ENCODE measurements at places on chromosomes 13 and 19. TPM values are rescaled to one million over a fixed set of nuclear protein-coding genes. Genes with fewer than 3 reads are reported as not detected.

DNA sequence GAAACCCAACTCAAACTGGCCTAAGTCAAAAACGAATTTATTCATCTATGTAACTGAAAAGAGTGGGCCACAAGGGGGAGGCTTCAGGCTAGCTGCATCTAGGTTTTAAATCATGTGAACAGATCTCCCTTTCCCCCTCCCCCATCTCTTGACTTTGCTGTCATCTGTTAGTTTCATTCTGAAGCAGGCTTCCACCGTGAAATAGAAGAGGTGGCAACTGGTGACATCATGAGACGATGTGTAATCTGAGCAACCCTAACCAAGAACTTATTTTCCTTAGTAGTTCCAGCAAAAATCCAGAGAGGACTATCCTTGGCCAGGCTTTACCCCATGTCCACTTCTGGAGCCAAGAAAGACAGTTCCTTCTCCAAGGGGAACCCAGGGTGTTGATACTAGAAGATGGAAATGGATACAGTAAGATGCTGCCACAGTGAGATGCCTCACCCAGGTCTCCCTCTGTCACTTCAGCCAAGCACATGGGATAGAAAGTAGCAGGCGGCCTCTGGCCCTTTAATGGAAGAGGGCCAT, 9.4 kb downstream of the SAMD4B start:
- DNase-seq: no peak
- H3K4me1 ChIP-seq: peaks cover 22% of the 10 kb centered on the region
- H3K27me3 ChIP-seq: no peaks in the 10 kb centered on the region
- H3K4me3 ChIP-seq: no peak overlapping the region
- peak overlapping the region; percentile 14 for H3K27ac ChIP-seq

- H3K27me3 ChIP-seq: no peaks in the 10 kb centered on the region
- peak overlapping the region; percentile 41 for H3K27ac ChIP-seq
- H3K4me1 ChIP-seq: no peaks in the 10 kb centered on the region
- no peaks in the 10 kb centered on the region for H3K36me3 ChIP-seq
- peak; percentile 65 for DNase-seq
- peak overlapping the region; percentile 59 for H3K4me3 ChIP-seq
These were observed 27.7 kb downstream of the ZNF844 start for GRCh38 chr19:12092065-12092867.

GRCh38 chr13:20069956-20070355, 90.9 kb downstream of the GJA3 start:
- no peaks in the 10 kb centered on the region for H3K4me1 ChIP-seq
- H3K4me3 ChIP-seq: no peak overlapping the region
- H3K27me3 ChIP-seq: no peaks in the 10 kb centered on the region
- H3K36me3 ChIP-seq: no peaks in the 10 kb centered on the region

GRCh38 chr13:50078895-50079654, 63.8 kb downstream of the KCNRG start:
- H3K27ac ChIP-seq: peak overlapping the region; percentile 87
- H3K36me3 ChIP-seq: no peaks in the 10 kb centered on the region
- H3K27me3 ChIP-seq: no peaks in the 10 kb centered on the region

GRCh38 chr13:103289681-103290080, 223.5 kb upstream of the SLC10A2 start:
- no peaks in the 10 kb centered on the region for H3K4me1 ChIP-seq
- no peak for DNase-seq
- H3K27me3 ChIP-seq: no peaks in the 10 kb centered on the region
- H3K36me3 ChIP-seq: no peaks in the 10 kb centered on the region

DNA sequence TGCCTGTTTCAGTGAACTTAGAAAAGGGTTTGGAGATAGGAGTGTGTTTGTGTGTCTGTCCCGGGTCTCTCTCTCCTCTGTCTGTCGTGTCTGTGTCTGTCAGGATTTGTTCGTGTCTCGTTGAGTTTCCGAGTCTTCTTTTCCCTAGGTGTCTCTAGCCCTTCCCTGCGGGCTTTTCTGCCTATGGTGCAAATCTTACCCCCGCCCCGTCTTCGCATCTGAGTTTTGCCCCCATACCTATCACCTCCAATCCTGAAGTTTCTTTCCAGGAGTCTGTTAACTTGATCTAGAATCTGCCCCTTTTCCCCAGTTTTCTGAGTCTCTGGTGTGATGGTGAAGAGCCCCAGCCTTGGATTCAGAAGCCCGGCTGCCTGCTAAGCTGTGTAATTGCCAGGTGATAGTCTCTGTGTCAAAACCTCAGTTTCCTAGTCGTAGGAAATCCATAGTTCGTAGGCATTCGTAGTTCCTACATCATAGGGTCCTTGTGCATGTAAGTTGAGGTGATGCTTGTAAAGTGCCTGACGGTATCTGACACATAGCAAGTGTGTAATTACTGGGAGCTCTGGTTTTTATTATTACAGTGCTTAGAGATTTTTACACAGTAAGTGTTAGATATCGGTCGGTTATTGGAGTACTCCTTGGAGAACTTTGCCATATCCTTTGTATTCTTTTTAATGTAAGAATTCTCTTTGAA, 782 bp downstream of the EPN1 start:
- H3K36me3 ChIP-seq: peaks cover 27% of the 10 kb centered on the region
- H3K27ac ChIP-seq: peak overlapping the region; percentile 89
- no peaks in the 10 kb centered on the region for H3K27me3 ChIP-seq
- H3K4me1 ChIP-seq: peaks cover 38% of the 10 kb centered on the region

- H3K4me3 ChIP-seq: peak overlapping the region; percentile 46
- H3K36me3 ChIP-seq: no peaks in the 10 kb centered on the region
- H3K27me3 ChIP-seq: no peaks in the 10 kb centered on the region
- H3K27ac ChIP-seq: peak overlapping the region; percentile 87
- peak; percentile 70 for DNase-seq
These were observed 53.3 kb downstream of the RFX2 start for GRCh38 chr19:6056801-6057650.

- H3K27ac ChIP-seq: no peak overlapping the region
- H3K4me3 ChIP-seq: no peak overlapping the region
- no peaks in the 10 kb centered on the region for H3K27me3 ChIP-seq
These were observed 22.2 kb upstream of the LRP3 start for GRCh38 chr19:33171916-33172359.

DNA sequence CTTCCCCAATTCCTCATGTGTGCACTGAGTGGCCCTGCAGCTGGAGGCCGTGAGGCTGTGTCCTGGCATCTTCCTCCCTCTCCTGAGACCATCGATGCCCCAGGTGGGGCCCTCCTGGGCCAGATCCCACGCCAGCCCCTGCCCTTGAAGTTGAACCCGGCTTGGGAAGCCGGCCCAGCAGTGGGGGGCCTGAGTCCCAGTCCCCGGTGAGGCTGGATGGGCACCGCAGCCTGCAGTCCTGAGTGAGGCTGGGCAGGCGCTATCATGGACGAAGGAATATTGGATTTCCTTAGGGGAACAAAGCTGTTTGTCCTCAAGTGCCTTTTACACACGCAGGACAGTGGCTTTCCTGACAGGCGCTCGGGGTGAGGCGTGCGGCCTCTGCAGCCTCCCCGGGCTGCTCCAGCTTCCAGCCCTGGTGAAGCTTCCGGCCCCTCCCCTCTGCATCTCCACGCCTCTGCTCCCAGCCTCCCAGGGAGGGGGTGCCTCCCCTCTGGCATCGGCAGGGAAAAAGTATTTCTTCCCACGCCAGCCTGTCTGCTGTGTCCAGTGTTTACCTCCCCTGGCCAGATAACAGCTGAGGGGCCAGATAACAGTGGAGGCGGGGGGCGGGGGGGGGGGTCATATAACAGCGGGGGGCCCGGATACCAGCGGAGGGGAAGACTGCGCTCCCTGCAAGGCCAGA, 159.5 kb downstream of the KDM4B start:
- DNase-seq: no peak
- H3K4me1 ChIP-seq: peaks cover 14% of the 10 kb centered on the region
- peaks cover 16% of the 10 kb centered on the region for H3K36me3 ChIP-seq
- no peak overlapping the region for H3K4me3 ChIP-seq
- H3K27ac ChIP-seq: peak overlapping the region; percentile 71

- DNase-seq: no peak
- H3K27ac ChIP-seq: no peak overlapping the region
- H3K4me1 ChIP-seq: no peaks in the 10 kb centered on the region
These were observed 1701.0 kb downstream of the SLITRK5 start for GRCh38 chr13:89372193-89372592.

DNA sequence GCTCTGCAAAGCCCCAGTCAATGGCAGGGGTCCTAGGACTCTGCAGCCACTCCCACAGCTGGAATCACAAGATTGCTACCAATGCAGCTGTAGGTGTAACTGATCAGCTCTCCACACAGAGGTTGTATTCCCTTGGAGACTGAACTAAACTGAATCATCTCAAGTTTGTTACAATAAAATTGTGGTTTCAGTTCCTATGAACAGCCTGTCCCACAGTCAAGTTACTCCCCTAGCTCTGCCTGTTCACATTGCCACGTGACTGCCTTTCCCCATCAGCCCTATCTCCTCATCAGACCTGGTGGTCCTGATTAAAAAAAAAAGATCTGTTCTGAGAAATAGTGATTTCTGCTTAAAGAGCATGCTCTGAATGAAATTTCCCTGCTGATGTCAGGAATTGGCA, 287.9 kb upstream of the NBEA start:
- H3K4me1 ChIP-seq: peaks cover 5% of the 10 kb centered on the region
- no peak overlapping the region for H3K27ac ChIP-seq
- H3K4me3 ChIP-seq: no peak overlapping the region
- DNase-seq: no peak
- no peaks in the 10 kb centered on the region for H3K36me3 ChIP-seq

GRCh38 chr13:82571653-82572052, 1310.6 kb downstream of the SLITRK1 start:
- DNase-seq: no peak
- no peak overlapping the region for H3K27ac ChIP-seq
- no peaks in the 10 kb centered on the region for H3K27me3 ChIP-seq
- H3K36me3 ChIP-seq: no peaks in the 10 kb centered on the region

GRCh38 chr19:35562336-35562735, 1.1 kb downstream of the ATP4A start:
- no peak for DNase-seq
- no peaks in the 10 kb centered on the region for H3K4me1 ChIP-seq
- peaks cover 19% of the 10 kb centered on the region for H3K27me3 ChIP-seq
- H3K27ac ChIP-seq: no peak overlapping the region

- no peaks in the 10 kb centered on the region for H3K27me3 ChIP-seq
- DNase-seq: no peak
- no peaks in the 10 kb centered on the region for H3K36me3 ChIP-seq
- H3K4me3 ChIP-seq: no peak overlapping the region
- no peak overlapping the region for H3K27ac ChIP-seq
These were observed 14.3 kb downstream of the ACTL9 start for GRCh38 chr19:8684001-8684902.

DNA sequence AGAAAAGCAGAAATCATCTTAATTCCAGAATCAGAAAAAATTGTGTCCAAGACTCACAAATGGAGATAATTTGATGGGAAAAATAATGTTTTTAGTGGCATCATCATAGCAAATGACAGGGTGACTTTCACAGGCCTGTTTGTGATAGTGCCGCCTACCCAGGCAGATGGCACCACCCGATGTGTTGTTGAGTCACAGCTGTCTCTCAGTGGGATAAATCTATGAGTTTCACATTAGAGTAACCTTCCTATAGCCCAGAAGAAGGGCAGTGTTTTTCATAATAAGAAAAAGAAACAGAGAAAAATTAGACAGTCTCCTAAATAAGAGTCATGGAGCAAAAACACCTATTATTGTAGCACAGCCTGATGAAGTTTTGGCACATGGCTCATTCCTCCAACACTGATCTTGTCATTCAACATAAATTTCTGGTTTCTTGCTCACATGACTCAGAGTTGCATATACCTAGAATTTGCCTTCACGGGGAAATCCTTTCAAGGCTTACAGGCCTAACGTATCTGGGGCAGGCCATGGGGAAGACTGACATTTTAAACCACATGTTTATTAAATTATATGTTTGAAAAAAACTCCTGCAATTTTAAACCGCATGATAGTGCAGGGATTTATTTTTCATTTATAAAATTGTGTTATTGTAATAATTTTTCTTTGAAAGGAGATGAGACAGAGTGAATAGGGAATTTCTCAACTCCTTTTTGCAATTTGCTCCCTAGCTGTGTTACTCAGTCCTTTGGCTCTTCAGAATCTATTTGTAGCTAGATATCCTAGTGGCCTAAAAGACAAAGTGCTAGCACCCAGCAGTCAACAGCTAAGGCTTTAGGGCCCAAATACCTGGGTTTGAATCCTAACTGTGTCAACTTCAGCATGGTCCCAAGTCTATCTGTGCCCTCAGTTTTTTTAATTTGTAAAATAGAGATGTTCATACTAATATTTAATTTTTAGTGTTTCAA, 393.7 kb downstream of the NDFIP2 start:
- no peak for DNase-seq
- H3K36me3 ChIP-seq: no peaks in the 10 kb centered on the region
- H3K27ac ChIP-seq: no peak overlapping the region
- H3K27me3 ChIP-seq: no peaks in the 10 kb centered on the region

- DNase-seq: no peak
- no peak overlapping the region for H3K27ac ChIP-seq
- H3K4me3 ChIP-seq: no peak overlapping the region
These were observed 65.8 kb downstream of the KATNAL1 start for GRCh38 chr13:30241532-30241931.

DNA sequence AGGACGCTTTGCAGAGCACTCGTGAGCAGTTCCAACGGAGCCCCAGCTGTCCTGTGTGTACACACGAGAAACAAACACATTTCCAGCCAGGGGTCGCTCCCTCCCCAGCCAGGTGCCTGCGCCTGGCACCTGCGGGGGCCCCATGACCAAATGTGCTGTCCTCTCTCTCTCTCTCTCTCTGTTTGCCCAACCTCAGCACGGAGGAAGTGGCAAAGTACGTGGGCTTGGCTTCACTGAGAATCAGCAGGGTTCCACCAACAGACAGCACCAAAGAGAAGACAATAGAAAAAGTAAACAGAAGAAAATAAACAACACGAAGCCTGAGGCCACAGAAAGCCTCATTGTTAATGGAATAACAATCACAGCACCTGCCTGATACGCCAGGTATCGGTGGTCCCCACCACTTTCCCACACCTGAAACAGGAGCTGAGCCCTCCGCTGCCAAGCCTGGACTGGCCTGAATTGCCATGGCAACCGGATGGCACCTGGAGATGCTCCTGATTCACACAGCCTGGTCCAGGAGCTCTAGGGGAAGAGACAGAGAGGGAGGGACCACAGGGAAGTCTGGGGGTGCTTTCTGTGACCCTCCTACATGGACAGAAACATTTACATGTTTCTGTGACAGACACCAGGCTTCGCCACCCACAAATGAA, 103.9 kb upstream of the CACNA1A start:
- no peak overlapping the region for H3K4me3 ChIP-seq
- no peak for DNase-seq
- no peaks in the 10 kb centered on the region for H3K27me3 ChIP-seq
- no peaks in the 10 kb centered on the region for H3K36me3 ChIP-seq
- H3K27ac ChIP-seq: no peak overlapping the region
- no peaks in the 10 kb centered on the region for H3K4me1 ChIP-seq

Gene C19orf85
- not detected for total RNA-seq

Gene ZNF540
- total RNA-seq: 1.1 TPM

Gene ZNF563
- 2.6 TPM for total RNA-seq

Gene KLHL1
- not detected for total RNA-seq

Gene CFD
- total RNA-seq: 309 TPM

Gene LRFN3
- total RNA-seq: 17.4 TPM

Gene ABHD13
- total RNA-seq: 4.8 TPM

Gene AP1M2
- total RNA-seq: not detected

Gene NLRP5
- total RNA-seq: not detected

Gene C13orf42
- not detected for total RNA-seq

Gene LILRA2
- total RNA-seq: 0.91 TPM
